ENCODE measurements at places on chromosomes 3 and 15. TPM values are rescaled to one million over a fixed set of nuclear protein-coding genes. Genes with fewer than 3 reads are reported as not detected.

DNA sequence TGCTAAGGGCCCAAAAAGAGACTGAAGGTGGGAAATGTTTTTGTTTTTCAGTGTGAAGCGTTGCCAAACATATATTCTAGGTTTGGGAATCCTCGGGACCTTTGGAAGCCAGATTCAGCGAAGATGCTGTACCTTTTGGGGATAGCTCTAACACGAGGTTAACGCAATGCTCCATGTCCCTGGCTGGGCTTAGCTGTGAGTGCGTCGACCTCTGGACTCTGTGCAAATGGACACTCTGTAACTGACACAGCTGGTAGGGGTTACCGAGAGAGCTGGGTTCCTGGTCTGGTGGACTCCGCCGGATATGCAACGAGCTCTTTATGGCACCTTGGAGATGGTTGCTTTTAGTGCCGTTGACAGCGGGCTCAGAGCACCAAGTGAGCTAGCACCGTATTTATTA lies 724 bp upstream of the SH3GL3 start:
- no peak for DNase-seq

DNA sequence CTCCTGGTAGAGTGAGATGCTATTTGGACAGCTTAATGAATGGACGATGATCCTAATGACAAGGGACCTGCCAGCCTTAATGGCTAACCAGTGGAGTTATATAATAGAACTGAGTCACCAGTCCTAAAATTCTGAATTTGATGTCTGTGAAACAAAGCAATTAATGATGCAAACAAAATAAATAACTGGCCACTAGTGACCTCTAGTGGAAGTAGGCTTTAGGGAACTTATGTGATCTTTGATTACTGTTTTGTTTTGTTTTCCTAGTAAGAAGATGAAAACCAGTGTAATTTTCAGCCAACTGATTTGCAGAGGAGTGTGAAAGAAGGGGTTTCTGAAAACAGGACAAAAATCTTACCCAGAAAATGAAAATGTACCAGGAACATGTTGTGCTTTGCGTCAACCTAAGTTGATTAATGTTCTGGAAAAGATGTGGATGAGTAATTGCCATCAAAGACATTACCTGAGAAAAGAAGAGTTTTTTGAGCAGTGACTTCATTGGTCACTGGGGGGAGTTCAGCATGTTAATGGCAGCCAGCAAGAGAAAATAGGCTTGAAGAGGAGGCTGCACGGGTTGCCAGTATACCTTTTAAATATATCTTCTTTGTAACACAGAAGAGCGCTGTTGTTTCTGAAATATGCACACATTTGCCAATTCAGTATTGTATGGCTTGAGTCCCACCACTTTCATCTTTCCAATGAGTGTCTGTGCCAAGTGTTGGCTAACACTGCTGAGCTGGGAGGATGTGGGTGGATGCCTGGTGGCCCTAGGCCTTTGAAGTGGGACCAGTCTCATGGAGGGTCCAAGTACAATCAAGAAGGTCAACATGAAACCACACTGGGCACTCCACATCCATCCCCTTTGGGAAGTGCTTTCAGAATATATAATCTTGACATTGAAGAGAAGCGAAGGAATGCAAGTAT lies 9.3 kb downstream of the VEPH1 start:
- DNase-seq: no peak

GRCh38 chr3:73789825-73790444 lies 165.2 kb upstream of the PDZRN3 start:
- no peak for DNase-seq

- no peak for DNase-seq
Observed at GRCh38 chr15:82894971-82895520, 57.5 kb downstream of the HOMER2 start.

DNA sequence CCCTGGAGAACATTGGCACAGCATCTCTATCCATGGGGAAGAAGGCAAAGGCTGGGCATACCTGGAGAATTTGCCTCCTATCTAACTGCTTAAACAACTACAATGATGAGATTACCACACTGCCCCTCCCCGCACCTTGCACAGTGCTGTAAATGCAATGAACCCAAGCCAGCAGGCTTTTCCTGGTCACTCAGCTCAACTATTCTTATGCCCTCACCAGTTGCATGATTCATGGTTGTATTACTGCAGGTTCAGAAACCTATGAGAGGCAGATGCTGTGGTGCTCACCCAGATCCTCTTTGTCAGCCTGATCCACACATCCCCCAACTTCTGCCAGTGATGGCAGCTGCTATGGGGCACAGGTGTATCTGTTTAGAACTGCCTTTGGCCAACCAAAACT lies 77.7 kb upstream of the STAC start:
- no peak for DNase-seq

THUMPD3 gene
- polyA plus RNA-seq: 63.0 TPM

DNA sequence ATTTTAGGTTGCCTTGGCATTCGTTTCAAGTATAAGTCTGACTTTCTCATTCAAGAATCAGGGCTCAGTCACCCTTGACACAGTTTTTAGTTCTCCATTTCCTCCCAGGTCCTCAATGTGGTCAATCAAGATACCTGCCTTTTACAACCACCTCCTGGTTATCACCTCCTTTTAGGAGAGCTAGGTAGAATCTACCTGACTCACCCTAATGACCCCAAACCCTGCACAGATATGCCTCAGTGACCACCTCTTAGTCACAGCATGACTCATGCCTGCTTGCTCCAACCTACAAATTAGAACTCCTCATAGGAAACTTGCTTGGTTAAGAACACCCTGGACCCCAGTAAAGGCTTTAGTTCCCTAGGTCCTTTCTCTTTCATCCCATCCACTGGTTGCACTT lies 22.5 kb downstream of the DMXL2 start:
- no peak for DNase-seq

Measured in heart left ventricle (tissue), 16 donors.